NCI-H1092 (cell line): ENCODE measurements at places on chromosomes 7 and 10.
A peak's percentile ranks its signal among the peaks of the same experiment; 100 is the strongest.

- no peak for DNase-seq
Measured at GRCh38 chr10:22003964-22004281, 393 bp upstream of the DNAJC1 start.

GRCh38 chr10:111267673-111268072 lies 190.8 kb downstream of the ADRA2A start:
- DNase-seq, result no peak

DNA sequence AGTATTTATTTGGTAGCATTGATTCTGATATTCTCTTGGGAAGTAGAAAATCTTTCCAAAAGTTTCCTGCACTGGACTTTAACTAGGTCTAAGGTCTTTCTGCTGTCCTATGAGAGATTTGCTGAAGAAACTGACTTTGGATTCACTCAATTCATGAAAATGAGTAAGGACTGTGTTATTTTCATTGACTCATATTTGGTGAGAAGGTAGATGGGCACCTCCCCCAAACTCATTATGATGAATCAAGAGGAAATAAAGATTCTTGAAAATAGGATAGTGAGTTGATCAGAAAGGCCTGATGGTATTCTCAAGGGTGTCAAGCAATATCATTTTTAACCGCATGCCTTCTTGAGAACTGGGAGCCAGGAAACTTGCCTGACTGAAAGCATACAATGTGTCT lies 110.3 kb downstream of the RNF133 start:
- no peak for DNase-seq

DNA sequence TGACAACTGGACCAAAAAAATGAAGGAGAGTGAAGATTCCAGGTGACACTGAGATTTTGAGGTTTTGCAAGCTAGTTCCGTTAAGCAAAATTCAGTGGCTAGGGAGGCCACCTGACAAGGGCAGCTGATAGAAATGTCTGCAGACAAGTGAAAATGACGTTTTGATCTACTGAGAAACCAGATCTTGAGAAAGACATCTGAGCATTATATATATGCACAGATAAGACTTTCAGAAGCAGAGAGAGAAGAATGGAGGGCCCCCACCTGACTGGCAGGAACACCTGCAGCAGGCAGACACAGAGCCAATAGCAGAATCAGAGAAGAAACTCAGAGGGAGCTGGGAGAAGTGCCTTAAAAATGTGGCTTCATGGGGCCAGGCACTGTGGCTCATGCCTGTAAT lies 76.1 kb upstream of the LRGUK start:
- no peak for DNase-seq

- peak; percentile 18 for DNase-seq
Measured at GRCh38 chr7:128867842-128868623, 5.4 kb downstream of the ATP6V1F start.

DNA sequence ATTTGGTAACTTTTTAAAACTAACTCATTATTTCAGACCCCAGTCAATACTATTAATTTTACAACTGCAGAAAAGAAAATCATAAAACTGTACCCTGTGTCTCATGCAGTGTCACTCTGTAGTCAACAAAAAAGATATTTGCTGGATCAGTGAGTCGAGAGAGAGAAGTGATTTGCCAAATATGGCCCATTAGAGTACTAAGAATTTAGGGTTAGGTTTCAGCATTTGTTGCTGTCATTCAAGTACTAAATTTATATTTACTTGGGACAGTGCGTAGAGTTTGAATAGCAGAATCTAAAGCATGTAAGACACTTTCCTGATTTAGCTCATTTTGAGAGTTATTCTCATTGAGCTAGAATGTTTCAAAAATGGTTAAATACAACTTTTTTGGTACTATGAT lies 38.9 kb downstream of the CACNA2D1 start:
- DNase-seq, result no peak

DNA sequence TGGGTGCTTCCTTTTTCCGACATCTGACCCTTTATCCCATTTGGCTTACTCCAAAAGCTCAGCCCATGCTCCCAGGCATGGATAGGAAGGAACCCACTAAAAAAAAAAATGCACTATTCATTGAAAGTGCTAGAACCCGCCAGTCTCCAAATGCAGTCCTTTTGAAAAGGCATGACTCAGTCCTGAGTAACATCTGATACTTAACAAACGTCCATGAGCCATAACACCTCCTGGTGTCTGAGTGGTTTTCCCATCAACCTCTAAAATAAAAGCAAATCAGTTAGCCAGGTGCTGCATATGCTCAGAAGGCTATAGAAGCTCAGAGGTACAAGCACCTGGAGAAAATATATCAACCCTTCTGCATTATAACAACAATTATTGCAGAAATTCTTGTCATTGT lies 45.0 kb upstream of the CACUL1 start:
- DNase-seq, result no peak

DNA sequence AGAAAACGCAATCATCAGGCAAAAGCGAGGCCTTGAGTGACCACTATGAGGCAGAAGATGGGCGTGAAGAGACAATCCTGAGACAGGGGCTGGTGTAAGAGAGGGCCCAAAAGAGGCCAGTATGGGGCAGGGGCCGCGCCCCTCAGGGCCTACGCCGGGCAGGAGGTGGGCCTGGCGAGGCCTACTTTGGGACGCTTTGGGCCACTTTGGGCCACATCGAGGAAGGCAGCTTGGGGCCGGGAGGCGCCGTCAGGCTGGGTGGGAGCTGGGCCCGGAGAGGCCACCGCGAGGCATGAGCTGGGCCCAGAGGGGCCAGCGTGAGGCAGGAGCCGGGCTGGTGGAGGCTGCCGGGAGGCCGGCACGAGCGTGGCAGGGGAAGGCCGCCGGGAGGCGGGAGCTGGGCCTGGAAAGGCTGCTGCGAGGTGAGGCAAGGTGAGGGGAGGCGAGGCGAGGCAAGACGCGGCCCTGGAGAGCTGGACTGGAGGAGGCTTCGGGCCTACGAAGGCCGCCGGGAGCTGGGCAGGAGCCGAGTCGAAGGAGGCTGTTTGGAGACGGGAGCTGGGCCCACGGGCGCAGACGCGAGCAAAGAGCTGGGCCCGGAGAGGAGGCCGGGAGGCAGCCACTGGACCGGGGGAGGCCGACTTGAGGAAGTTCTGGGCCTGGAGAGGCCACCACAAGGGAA lies 171.3 kb downstream of the TPST1 start:
- no peak for DNase-seq

- DNase-seq, result no peak
Measured at GRCh38 chr7:94344826-94345225, 49.9 kb upstream of the COL1A2 start.

DNA sequence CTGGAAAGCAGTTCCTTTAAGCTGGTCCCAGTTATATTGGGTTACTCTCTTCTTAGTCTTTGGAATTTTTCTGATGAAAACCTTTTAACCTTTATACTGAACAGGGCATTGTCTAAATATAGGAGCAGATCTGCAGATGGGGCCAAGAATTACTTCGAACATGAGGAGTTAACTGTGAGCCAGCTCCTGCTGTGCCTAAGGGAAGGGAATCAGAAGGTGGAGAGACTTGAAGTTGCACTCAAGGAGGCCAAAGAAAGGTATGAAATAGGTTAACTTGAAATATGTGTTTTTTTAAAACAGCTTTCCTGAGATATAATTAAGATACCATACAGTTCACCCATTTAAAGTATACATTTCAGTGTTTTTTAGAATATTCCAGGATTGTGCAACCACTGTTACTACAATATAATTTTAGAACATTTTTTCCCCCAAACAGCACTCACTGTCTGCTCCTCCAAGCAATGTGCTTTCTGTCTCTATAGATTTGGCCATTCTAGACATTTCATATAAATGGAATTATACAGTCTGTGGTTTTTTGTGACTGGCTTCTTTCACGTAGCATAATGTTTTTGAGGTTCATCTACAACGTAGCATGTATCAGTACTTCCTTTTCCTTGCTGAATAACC lies 18.9 kb downstream of the OPTN start:
- DNase-seq, result no peak

DNA sequence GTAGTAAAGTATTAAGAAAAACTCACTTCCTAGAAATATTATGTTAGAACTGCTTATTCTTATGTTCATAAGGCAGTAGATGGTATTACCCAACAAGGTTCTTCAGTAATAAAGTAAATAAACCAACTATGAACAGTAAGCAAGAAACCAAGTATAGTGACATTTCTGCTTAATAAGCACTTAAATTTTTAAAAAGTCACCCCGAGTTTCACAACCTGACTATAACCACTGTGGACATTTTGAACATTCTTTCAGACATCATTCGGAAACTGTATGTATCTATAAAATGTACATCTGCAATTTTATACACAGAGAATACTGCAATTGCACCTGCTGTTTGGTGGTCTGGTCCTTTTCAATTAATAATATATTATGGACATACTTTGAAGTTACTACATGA lies 1073.6 kb downstream of the XPNPEP1 start:
- DNase-seq, result no peak

GRCh38 chr10:52215745-52216361 lies 98.2 kb upstream of the DKK1 start:
- no peak for DNase-seq

- no peak for DNase-seq
Measured at GRCh38 chr7:101124376-101125056, 2.4 kb upstream of the SERPINE1 start.

- DNase-seq, result no peak
Measured at GRCh38 chr7:53336105-53336668, 300.8 kb downstream of the POM121L12 start.

DNA sequence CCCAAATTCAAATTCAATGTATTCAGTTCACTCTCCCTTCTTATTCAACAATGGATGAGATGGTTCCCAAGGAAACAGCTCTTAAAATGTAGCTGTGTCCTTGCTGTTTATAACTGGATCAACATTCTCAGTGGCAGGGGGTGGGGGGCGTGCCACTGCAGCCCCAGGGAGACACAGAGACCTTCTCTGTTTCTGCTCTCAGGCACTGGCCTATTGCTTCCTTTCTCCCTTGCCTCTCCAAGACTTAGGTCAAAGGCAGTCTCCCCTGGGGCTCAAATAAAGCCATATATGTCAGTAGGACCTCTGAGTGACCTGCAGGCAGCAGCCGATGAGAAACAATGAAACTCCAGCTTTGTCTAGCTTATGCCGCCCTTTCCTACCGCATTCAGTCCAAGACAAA lies 20.7 kb downstream of the VSTM4 start:
- DNase-seq, result no peak

DNA sequence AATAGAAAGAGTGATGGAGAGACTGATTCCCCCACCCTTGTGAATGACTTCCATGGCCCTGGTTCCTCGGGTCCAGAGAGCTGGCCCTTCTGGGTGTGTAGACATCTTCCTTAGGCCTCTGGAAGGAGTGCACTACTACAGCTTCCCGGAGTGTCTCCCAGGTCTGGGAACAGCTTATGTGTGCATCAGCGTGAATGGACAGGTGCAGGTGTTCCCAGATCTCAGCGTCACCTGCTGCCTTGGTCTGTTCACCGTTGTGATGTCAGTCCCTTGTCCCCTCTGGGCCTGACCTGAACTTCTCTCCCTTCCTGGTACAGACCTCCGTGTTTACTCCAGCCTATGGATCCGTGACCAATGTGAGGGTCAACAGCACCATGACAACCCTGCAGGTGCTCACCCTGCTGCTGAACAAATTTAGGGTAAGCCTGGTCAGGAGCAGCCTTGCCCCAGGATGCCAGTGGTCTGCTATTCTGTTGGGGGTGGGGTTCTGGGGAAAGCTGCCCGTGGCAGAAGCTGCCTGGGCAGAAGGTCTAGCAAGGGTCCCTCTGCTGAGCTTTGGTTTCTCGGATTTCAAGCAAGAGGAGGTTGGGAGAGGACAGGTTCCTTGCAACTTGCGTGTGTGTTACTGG lies 10.5 kb upstream of the DEPP1 start:
- DNase-seq, result no peak

DNA sequence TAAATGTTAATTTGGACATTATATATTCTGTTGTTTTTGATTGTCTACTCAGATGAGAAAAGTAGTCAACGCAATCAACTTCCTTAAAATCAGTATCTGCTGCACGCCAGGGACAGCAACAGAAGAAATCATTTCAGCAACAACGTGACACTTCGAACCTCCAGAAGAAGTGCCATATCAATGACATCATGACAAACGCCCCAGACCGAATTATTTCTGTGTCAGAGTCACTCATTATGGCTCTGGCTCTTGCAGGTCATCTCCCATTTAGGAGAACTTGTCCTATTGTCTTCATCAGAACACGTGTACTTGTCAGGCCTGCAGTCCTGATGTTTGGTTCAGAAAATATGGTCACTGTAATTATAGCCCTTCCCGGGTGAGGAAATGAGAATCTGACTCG lies 276.3 kb downstream of the ADARB2 start:
- DNase-seq, result no peak

GRCh38 chr7:1866601-1867000 lies 196.5 kb downstream of the ELFN1 start:
- DNase-seq, result no peak

DNA sequence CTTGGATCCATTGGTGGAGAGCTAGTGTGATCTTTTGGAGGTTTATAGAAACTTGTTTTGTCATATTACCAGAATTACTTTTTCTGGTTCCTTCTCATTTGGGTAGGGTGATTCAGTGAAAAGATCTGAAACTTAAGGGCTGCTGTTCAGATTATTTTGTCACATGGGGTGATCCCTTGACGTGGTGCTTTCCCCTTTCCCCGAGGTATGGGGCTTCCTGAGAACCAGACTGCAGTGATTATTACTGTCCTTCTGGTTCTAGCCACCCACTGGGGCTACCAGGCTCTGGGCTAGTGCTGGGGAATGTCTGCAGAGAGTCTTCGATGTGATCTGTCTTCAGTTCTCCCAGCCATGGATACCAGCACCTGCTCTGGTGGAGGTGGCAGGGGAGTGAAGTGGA lies 1030.0 kb downstream of the GRM8 start:
- DNase-seq, result no peak

GRCh38 chr7:32078824-32079223 lies 8.6 kb upstream of the PDE1C start:
- no peak for DNase-seq

DNA sequence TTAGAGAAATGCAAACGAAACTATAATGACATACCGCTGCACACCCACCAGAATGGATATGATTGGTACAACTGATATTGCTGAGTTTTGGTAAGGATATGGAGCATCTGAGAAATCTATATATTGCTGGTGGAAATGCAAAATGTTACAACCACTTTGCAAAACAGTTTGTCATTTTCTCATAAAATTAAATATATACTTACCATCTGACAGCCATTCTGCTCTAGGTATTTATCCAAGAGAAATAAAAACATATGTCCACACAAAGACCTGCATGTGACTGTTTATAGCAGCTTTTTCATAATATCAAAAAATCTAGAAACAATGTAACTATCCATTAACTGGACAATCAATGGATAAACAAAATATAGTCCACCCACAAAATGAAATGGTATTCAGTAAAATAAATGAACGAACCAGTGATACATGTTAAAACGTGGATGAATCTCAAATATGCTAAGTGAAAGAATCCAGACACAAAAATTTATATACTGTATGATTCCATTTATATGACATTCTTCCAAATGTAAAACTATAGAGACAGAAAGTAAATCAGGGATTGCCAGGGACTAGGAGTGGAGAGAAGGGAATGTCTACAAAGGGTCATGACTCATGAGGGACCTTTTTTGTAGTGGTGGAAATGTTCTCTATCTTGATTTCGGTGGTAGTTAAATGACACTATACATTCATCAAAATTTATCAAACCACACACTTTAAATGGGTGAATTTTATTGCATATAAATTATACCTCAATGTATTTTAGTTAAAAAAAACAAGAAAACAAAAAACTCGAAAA lies 312.0 kb upstream of the GLI3 start:
- no peak for DNase-seq

GRCh38 chr7:138092486-138093028 lies 16.3 kb downstream of the AKR1D1 start:
- no peak for DNase-seq
